ENCODE measurements at places on chromosomes 6 and 20.

DNA sequence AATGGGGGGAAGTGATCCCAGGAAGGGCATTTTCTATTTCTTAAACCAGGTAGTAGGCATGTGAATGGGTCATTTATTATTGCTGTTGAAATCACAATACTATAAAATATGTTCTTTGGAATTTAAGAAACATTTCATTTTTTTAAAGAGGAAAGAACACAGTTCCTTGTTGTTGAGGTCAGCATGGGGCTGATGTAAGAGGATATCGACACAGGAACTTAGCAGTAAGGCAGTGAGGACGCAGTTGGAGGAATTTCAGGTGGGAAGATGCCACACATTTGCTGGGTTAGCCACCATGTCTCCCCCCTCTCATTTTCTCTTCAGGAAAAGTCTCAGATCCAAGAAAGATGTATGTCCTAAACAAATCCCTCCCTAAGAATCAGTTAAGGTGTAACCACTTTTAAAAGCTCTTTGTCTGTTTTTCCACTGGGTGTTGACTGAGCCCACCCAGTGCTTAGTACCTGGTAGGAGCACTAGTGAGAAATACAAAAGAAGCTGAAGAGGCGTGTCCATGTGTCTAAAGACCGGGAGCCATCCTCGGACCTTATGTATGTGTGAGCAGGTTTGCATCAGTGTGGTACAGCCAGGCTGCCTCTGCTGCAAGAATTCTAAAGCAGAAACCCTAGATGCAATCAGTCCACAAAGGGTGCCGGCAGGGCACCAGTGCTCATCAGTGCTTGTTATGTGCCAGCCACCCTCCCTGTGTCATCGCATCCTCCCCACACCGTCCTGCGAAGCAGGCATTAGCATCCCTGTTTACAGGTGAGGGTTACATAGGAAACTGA, 98.9 kb downstream of the TCP11 start:
- DNase-seq: no peak

DNA sequence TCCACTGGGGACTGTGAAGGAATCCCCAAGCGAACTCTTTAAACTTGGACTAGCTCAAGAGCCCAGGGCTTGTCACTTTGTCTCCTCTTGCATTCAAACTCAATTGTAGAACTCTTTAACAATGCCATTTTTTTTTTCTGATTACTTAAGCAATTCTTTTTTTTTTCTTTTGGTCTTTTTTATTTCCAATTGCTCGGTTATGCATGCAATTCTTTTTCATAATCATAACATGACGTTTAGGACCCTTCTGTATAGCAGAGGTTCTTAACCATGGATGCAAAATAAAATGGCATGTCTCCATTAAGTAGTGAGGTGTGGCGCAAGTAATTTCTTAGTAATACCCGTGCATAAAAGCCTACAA, 466 bp upstream of the BFSP1 start:
- no peak for DNase-seq

DNA sequence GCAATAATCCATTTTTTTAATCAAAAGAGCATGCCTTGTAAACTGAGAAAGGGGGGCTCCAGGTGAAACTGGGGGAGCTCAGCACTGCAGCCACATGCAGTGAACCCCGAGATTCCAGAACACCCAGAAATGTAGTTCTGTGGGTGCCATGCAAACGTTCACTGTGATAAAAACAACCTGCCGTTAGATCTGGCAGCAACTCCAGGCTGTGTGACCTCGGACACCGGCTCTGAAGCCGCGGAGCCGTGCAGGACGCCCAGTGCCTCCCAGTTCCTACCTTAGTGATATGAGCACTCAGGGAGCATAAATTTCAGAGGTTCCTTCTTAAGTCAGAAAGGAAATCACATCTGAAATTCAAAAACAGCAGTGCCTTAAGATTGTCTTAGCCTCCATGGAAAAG, 85.4 kb upstream of the THBS2 start:
- no peak for DNase-seq

- DNase-seq: no peak
These were observed 34.8 kb downstream of the HFE start for GRCh38 chr6:26122005-26122388.

DNA sequence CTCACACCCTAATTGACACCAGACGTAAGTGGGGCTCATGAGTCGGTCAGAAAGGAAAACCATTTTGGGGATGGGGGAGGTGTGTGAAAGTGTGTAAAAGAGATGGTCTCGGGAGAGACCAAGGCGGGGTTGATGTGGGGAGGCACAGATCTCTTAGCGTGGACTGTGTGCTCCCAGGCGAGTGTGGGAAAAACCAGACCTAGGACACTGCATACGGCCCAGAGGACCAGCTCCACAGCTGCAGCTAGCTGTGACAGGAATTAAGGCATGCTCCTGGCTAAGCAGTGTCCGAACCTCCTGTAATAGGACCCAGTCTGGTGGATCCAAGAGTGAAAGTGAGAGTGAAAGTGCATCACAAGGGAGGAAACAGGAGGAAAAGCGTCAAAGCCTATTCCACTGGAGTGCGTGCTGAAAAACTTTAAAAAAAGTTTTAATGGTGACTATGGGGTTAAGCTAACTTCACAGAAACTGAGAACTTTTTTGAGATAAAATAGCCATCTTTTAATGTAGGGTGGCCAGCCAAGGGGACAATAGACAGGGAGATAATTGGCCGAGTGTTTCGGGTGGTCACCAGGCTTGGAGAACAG, 9.6 kb downstream of the IL22RA2 start:
- no peak for DNase-seq

GRCh38 chr20:56411759-56412472, at the start of gene CASS4:
TSS of gene CASS4 (plus strand) at chr20:56412260. CDS start at chr20:56412459, 199 bp downstream.
- no peak for DNase-seq

DNA sequence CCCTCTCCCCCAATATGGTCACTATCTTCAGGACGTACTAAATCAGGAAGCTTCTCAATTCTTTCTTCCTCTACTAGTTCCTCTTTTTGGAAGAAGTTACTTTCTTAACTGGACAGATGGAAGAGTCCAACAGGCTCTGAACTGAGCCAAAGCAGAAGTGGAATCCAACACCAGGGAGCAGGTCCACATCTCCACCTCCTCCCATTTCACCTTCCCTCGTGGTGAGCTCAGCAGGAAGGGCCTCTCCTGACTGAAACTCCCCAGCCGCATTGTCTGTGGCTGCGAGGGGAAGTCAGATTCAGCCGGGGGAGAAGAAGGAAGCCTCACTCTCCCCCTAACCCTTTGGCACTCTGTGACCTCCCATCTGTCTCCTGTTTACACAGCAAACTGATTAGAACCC, 63.8 kb upstream of the UST start:
- DNase-seq: no peak

GRCh38 chr6:139337830-139338229, 36.6 kb downstream of the CITED2 start:
- DNase-seq: no peak

GRCh38 chr6:139446138-139446715, 71.8 kb upstream of the CITED2 start:
- DNase-seq: no peak

- DNase-seq: no peak
These were observed 48.8 kb upstream of the KIF25 start for GRCh38 chr6:167948716-167949115.

All from HT1080 (cell line).